ENCODE measurements at places on chromosomes 1 and 21.

DNA sequence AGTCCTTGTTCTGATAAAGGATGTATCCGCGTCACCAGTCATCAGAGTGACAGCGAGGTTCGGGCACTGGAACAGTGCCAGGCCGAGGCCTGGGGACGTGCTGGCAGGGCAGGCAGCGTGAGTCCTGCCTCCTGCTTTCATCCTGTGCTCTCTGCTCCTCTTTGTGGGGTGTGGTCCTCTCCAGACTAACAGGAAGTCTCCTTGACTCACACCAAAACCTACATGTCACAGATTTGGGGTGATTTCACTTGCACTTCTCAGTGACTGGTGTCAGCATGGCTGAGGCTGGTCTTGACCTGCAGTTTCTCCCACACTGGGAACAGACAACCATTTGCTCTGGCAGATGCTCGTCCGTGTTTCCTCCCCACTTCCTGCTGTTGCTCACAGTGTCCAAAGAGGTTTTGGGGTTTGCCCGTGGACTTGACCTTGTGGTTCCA, 8.8 kb upstream of the NLRP3 start:
- DNase-seq, result peak; percentile 35
- peak overlapping the region; percentile 40 for H3K4me3 ChIP-seq
- H3K4me1 ChIP-seq, result peaks cover 34% of the 10 kb centered on the region
- H3K27me3 ChIP-seq, result peaks cover 32% of the 10 kb centered on the region

GRCh38 chr1:244074559-244075171, 23.6 kb downstream of the ZBTB18 start:
- peak; percentile 45 for DNase-seq
- H3K36me3 ChIP-seq, result no peaks in the 10 kb centered on the region
- H3K4me1 ChIP-seq, result peaks cover 22% of the 10 kb centered on the region
- H3K27ac ChIP-seq, result peak overlapping the region; percentile 53

GRCh38 chr21:23438081-23438480, 2169.2 kb downstream of the MRPL39 start:
- DNase-seq, result no peak
- H3K27ac ChIP-seq, result no peak overlapping the region
- no peaks in the 10 kb centered on the region for H3K27me3 ChIP-seq
- H3K4me1 ChIP-seq, result no peaks in the 10 kb centered on the region

DNA sequence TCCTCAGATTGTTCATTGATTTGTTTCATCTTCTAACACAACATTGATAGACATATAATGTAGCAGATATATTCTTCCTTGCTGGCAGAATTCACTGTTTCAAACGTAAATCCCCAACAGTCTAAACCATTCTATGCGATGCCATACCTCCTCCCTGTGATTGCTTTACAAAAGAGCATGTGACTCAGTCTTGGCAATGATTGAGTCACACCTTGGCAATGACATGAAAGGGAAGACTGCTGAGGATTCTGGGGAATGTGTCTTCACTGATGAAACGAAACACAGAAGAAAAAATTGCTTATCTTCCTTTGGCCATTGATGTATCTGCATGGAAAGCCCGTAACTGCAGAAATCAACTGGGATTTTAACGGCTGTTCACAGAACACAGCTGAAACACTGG, 409.6 kb upstream of the ZRANB2 start:
- no peaks in the 10 kb centered on the region for H3K4me1 ChIP-seq
- H3K36me3 ChIP-seq, result no peaks in the 10 kb centered on the region
- no peak overlapping the region for H3K4me3 ChIP-seq

GRCh38 chr1:6261615-6261995, 707 bp upstream of the GPR153 start:
- H3K4me1 ChIP-seq, result no peaks in the 10 kb centered on the region
- H3K36me3 ChIP-seq, result no peaks in the 10 kb centered on the region
- no peak for DNase-seq
- no peak overlapping the region for H3K27ac ChIP-seq
- peak overlapping the region; percentile 73 for H3K4me3 ChIP-seq
- peaks cover 12% of the 10 kb centered on the region for H3K27me3 ChIP-seq

- H3K4me3 ChIP-seq, result no peak overlapping the region
- no peaks in the 10 kb centered on the region for H3K36me3 ChIP-seq
- H3K27me3 ChIP-seq, result no peaks in the 10 kb centered on the region
- DNase-seq, result no peak
- H3K4me1 ChIP-seq, result no peaks in the 10 kb centered on the region
- H3K27ac ChIP-seq, result no peak overlapping the region
These were observed 80.7 kb downstream of the ATP5PO start for GRCh38 chr21:33834801-33835500.

- no peak overlapping the region for H3K4me3 ChIP-seq
- DNase-seq, result peak; percentile 46
- H3K27me3 ChIP-seq, result peaks cover 4% of the 10 kb centered on the region
- peak overlapping the region; percentile 14 for H3K27ac ChIP-seq
- H3K36me3 ChIP-seq, result no peaks in the 10 kb centered on the region
These were observed 54.7 kb upstream of the ABCG1 start for GRCh38 chr21:42164064-42164789.

DNA sequence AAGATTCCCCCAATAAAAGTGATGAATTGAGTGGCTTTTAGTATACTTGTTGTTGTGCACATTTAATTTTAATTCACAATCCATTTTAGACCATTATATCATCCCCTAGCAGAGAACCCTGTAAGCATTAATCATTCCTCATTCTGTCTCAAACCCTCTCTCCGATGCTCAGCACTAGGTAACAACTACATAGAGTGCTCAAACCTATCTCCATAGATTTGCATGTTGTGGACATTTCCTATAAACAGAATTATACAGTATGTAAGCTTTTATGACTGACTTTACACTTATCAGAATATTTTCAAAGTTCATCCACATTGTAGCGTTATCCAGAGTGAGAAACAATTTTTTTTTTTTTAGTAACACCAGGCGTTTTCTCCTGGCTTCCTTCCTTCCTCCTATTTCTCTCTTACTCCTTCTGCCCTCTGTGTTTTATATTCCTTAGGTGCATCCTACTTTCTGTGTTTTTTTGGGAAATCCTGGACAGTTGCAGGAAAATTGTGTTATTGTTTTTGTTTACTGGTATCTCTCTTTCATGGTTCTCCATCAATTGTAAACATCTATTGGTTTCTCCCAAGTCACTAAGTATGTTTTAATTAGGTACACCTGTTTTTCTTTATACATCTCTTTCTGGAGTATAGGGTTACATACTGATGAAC, 1528.0 kb upstream of the TPTE start:
- H3K4me3 ChIP-seq, result no peak overlapping the region
- H3K27me3 ChIP-seq, result no peaks in the 10 kb centered on the region
- no peaks in the 10 kb centered on the region for H3K36me3 ChIP-seq

DNA sequence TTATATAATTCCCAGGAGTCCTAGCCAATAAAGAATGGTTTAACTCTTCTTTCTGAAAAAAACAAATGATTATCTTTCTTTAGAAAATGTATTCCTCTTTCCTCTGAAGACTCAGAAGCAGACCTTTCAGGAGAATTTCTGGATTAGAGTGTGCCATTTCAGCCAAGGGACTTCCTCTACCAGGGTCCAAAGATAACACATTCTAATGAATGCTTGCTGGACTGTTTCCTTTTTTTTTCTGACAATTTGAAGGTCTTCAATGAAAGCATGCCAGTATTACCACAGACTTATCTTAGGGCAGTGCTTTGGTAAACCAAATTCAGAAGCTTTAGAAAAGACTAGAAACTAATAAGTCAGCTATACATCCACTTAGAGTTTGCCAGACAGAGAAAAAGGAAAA, 80.5 kb downstream of the RERE start:
- H3K4me1 ChIP-seq, result peaks cover 5% of the 10 kb centered on the region
- no peak overlapping the region for H3K4me3 ChIP-seq
- H3K27ac ChIP-seq, result no peak overlapping the region
- no peaks in the 10 kb centered on the region for H3K27me3 ChIP-seq
- no peak for DNase-seq

GRCh38 chr1:41847733-41848132, 71.0 kb downstream of the HIVEP3 start:
- no peak overlapping the region for H3K27ac ChIP-seq
- H3K4me3 ChIP-seq, result no peak overlapping the region
- peaks cover 2% of the 10 kb centered on the region for H3K36me3 ChIP-seq
- H3K27me3 ChIP-seq, result no peaks in the 10 kb centered on the region
- DNase-seq, result no peak

GRCh38 chr1:23865543-23865930, 2.6 kb downstream of the FUCA1 start:
- H3K27me3 ChIP-seq, result peaks cover 12% of the 10 kb centered on the region
- peaks cover 18% of the 10 kb centered on the region for H3K4me1 ChIP-seq
- no peaks in the 10 kb centered on the region for H3K36me3 ChIP-seq
- H3K4me3 ChIP-seq, result peak overlapping the region; percentile 15
- DNase-seq, result no peak
- no peak overlapping the region for H3K27ac ChIP-seq

- H3K27ac ChIP-seq, result no peak overlapping the region
- DNase-seq, result no peak
- H3K27me3 ChIP-seq, result no peaks in the 10 kb centered on the region
These were observed 242.3 kb downstream of the GPATCH2 start for GRCh38 chr1:217388522-217389065.

GRCh38 chr1:214186103-214186824, 94.7 kb upstream of the SMYD2 start:
- no peaks in the 10 kb centered on the region for H3K4me1 ChIP-seq
- no peak for DNase-seq
- no peaks in the 10 kb centered on the region for H3K36me3 ChIP-seq
- H3K4me3 ChIP-seq, result no peak overlapping the region

GRCh38 chr1:3620708-3621107, 4.1 kb upstream of the TPRG1L start:
- H3K27ac ChIP-seq, result no peak overlapping the region
- H3K4me3 ChIP-seq, result peak overlapping the region; percentile 24
- peaks cover 24% of the 10 kb centered on the region for H3K4me1 ChIP-seq
- DNase-seq, result no peak

DNA sequence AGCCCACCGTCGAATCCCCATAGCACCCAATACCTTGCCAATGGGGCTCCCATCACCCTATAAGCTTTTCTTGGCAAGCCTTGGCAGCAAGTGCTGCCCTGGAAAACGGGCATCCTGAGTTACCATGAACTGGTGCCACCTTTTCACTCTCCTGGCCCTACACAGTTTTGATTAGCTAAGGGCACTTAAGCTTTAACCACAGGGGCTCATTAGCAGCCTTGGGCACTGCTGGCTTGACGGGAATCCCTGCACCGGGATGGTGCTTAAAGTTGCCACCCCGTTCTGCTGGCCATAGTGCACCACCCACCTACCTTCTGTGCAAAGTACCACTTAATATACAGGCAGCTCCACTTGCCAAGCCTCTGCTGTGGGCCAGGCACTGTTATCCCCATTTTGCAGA, 13.7 kb downstream of the PARS2 start:
- H3K36me3 ChIP-seq, result no peaks in the 10 kb centered on the region
- DNase-seq, result no peak
- H3K4me3 ChIP-seq, result no peak overlapping the region
- H3K4me1 ChIP-seq, result no peaks in the 10 kb centered on the region

DNA sequence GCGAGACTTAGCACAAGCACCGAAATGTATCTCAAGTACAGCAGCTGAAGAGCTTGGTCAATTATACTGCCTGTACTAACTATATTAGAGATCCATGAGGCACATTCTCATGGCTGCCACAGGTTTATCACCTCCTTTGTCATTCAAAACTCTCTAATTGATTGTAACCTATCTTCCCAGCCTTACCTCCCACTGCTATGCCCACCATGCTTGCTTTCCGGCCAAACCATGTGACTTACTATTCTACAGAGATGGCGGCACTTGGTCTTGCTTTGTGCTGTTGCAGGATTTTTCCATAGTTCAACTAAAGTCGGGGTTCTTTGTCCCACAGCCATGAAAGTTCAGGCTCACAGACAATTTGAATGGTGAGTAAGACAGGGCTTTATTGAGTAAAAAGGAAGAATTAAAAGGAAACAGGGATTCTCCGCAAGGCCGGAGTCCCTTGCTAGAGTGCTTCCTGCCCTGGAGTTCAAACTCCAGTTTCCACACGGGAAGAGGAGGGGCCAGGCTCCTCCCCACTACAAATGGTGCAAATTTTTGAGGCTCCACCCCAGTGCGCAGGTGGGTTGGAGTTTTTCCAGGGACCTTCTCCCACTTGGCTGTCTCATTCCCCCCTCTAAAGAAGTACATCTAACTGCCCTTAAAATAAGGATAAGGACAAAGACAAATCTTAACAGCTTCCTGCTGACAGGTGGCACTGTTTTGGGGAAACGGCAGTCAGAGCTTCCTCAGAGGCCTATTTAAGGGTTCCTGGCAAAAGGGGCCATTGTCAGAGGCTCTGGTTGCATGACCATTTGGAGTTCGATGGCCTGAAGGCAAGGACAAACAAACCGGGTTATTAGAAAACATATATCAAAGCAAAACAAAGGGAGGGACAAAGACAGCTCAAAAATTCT, 28.7 kb downstream of the FMO2 start:
- H3K4me3 ChIP-seq, result no peak overlapping the region
- H3K27me3 ChIP-seq, result peaks cover 3% of the 10 kb centered on the region
- DNase-seq, result no peak
- H3K4me1 ChIP-seq, result no peaks in the 10 kb centered on the region

DNA sequence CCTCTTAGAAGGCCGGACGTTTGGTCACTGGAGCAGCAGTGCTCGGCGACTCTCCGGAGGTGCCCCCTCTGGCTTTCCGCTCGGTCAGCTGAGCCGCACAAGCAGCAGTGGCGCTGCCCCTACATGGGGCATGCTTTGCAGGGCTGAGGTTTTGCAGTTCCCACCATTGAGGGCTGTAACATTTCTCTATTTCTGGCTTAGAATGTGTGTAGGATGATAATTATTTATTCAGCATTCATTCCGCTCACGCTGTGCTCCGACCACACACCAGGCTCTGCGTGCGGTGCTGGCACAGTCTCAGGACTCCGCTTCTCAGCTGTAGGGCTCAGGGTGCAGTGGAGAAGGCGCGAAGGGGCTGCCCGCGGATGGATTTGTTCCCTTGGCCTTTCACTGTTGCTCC, 119.5 kb downstream of the PCBP3 start:
- H3K4me3 ChIP-seq, result no peak overlapping the region
- no peak overlapping the region for H3K27ac ChIP-seq
- DNase-seq, result no peak
- H3K27me3 ChIP-seq, result no peaks in the 10 kb centered on the region
- no peaks in the 10 kb centered on the region for H3K36me3 ChIP-seq

GRCh38 chr1:29453502-29454240, 217.3 kb downstream of the PTPRU start:
- no peaks in the 10 kb centered on the region for H3K4me1 ChIP-seq
- no peak for DNase-seq
- H3K27me3 ChIP-seq, result no peaks in the 10 kb centered on the region
- no peak overlapping the region for H3K4me3 ChIP-seq
- no peaks in the 10 kb centered on the region for H3K36me3 ChIP-seq
- no peak overlapping the region for H3K27ac ChIP-seq

GRCh38 chr1:19923137-19923952, at the start of gene PLA2G2E:
PLA2G2E (minus strand) TSS chr1:19923617; CDS start chr1:19923559, 58 bp downstream.
- H3K4me1 ChIP-seq, result no peaks in the 10 kb centered on the region
- no peak for DNase-seq
- peaks cover 5% of the 10 kb centered on the region for H3K27me3 ChIP-seq
- H3K27ac ChIP-seq, result no peak within 1 kb of the TSS
- no peaks in the 10 kb centered on the region for H3K36me3 ChIP-seq
- H3K4me3 ChIP-seq, result no peak within 1 kb of the TSS
